Naive thymus-derived CD8-positive, alpha-beta T cell (primary cell): ENCODE measurements at places on chromosomes 5 and 9. TPM values are rescaled to one million over a fixed set of nuclear protein-coding genes. Genes with fewer than 3 reads are reported as not detected.

The TNFSF8 gene
- polyA plus RNA-seq = 69.8 TPM

The HSDL2 gene
- polyA plus RNA-seq = 15.5 TPM

DNA sequence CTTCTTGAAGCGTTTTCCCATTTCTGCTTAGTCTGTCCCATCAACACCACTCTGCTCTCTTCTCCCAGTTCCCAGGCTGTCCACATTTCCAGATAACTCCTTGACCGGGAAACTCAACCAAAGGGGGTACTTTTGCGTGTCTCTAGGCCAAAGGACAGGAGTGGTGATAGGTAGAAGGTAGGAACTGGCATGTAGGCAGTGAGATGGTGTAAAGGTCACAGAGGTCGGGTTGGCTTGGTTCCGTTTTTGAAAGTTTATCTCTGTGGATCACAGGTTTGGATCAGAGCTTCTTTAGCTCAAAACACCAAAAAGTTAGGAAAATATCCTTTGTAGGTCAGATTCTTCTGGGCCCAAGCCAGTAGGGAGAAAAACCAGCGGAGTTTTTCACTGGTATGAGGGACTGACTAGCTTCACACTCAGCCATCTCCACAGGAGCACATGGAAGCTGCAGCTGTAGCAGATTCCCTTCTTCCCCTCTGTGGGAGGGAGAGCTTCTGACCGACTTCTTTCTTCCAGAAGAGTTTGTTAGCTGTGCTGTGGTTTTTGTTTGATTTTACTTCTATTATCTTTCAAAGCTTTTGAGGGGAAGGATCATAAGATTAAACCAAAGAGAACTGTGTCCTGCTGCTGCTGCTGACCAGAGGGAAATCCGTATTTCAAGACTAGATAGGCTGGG lies 98.4 kb upstream of the DMRT1 start:
- no peak for DNase-seq

DNA sequence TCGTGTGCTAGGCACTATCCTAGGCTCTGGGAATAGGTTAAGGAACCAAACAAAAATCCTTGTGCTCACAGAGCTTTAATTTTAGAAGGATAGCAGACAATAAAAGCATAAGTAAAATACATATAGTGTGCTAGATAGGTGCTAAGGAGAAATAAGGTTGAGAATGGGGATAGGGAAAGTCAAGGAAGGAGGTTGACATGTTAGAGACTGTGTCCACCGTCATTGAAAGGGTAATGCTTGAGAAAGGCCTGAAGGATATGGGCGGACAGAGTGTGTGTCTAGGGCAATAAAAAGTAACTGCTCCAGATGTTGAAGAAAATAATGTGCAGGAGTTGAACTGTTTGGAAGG lies 482 bp upstream of the TDRD7 start:
- DNase-seq = no peak

- DNase-seq = no peak
Measured at GRCh38 chr5:41286165-41286564, 72.8 kb upstream of the C6 start.

DNA sequence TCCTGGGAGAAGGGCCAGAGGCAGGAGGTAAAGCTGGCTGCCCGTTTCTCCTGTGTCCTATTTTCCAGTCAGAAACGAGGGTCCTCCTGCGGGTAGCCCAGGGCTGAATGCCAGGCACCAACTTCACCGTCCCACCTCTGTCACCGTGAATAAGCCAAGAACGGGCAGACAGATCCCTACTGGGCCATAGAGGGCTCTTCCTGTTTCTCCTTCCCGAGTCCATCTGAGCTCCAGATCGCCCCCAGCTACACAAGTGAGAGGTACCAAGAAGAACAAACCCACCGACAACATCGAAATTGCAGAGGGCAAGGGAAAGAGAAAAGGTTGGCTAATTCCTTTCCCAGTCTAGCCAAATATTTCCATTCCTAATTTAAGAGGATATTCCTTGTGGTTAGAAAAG lies 93.7 kb downstream of the SPOCK1 start:
- no peak for DNase-seq

DNA sequence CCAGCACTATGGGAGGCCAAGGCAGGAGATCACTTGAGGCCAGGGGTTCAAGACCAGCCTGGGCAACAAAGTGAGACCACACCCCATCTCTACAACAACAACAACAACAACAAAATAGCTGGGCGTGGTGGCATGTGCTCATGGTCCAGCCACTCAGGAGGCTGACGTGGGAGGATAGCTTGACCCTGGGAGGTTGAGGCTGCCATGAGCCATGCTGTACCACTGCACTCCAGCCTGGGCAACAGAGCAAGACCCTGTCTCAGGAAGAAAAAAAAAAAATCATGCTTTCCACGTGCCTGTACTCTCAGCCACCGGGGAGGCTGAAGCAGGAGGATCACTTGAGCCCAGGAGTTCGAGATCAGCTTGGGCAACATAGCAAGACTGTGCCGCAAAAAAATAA lies 29.5 kb downstream of the TSC1 start:
- no peak for DNase-seq

GRCh38 chr9:18544456-18544855 lies 70.5 kb downstream of the ADAMTSL1 start:
- no peak for DNase-seq

DNA sequence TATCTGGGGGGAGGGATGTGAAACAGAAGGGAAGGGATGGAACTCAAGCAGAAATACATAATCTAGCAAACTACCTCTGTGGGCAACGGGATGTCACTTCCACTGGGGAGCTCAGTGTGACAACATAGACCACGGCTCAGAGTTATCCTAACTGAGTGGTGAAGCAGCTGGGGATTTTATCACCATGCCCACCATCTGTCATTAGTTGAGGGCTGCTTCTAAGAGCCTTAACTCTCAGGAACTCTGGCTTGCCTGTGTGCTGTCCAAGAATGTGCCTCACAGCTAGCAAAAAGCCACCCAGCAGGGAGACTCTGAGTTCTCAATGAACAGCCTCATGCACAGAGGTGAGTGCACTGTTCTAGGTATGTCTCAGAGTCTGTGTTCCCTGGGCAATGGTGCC lies 90.6 kb upstream of the CXCL14 start:
- DNase-seq = no peak

- DNase-seq = no peak
Measured at GRCh38 chr5:109310315-109310714, 99.5 kb downstream of the PJA2 start.

GRCh38 chr9:37692622-37693221 lies 42.0 kb downstream of the FRMPD1 start:
- DNase-seq = no peak

DNA sequence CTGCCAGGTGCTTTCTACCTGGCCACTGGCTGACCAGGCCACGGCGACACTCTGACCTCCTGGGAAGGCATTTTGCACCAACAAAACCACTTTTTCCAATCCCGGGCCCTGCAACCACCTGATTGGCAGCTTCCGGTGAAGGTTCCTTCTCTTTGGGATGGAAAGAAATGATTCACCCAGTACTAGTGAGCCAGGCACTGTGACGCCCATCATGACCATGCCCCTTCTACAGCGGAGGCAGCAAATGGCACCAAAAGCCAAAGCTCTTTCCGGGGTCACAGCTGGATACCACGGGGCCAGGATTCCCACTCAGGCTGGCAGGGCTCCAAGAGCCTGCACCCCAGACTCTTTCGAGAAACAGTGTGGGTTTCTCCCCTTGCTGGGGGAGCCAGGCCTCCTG lies 4.7 kb downstream of the NOTCH1 start:
- DNase-seq = no peak

DNA sequence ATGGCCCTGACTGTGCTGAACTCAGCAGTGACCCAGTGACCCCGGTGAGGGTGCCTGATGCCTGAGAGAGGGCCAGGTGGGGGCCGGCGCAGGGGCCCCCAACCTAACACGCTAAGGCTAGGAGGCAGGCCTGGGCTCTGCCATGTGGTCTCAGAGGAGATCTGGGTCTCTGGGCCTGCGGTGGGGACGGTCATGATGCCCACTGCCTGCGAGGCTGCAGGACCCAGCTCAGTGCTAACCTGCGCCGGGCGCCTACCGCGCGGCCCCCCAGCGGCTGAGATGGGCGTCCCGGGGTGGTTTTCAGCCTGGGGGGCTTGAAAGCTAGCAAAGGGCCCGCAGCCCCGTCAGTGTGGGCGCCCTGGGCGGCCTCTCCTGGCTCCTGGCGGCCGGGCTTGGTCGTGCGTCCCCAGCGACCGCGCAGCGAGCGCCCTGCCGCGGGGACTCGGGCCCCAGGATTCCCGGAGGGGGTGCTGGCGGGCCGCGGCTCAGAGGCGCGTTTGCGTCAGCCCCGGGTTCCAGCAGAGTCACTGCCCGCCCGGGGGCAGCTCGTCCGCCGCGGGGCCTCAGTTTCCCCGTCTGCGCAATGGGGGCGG lies 2.5 kb downstream of the EGFL7 start:
- DNase-seq = no peak
